Activated B cell treated with CpG ODN at 0.5 μM for 24 hours (primary cell): ENCODE measurements at places on chromosomes 16 and 17.

- DNase-seq, result peak; percentile 34
These were observed 26.2 kb downstream of the ENDOV start for GRCh38 chr17:80441133-80441578.

- no peak for DNase-seq
These were observed 6.1 kb downstream of the OR1A1 start for GRCh38 chr17:3213587-3213986.

DNA sequence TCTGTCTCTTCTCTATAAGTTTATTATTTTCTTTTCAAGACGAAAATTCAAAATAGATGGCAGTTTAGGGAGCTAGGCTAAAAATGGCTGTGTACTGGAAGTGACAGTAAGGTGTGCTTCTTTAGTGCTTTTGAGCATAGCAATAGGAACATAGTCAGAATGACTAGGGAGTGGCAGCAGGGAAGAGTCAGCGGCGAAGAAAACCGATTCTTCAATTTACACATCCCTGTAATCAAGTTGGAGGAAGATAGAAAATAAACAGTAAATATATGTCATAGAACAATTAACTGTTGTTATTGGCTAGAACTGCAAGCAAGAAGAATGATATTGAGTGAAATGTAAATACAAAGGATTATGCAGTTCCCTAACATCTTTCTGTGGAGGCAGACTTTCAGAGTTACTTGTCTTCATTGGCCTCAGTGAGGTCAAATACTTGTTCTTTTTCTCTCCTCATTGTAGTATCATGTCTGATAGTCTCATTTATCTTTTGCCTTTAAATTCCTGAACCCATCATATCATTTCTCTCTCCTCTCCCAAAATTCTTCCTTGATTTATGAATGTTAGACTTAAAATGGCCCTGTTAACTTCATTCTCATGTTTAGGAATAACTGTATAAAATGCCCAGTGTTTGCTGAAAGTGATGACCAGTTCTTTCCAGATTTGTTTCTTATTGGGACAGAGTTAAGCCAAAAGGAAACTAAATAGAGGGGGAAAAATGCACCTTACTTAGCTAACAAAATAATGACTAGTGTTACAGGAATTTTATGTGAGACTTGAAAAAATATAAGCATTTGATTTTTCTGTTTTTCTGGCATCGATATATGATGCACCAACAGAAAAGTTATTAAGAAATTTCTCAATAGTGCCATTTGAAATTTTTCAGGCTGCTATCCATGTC lies 211.4 kb downstream of the BCAS3 start:
- no peak for DNase-seq

DNA sequence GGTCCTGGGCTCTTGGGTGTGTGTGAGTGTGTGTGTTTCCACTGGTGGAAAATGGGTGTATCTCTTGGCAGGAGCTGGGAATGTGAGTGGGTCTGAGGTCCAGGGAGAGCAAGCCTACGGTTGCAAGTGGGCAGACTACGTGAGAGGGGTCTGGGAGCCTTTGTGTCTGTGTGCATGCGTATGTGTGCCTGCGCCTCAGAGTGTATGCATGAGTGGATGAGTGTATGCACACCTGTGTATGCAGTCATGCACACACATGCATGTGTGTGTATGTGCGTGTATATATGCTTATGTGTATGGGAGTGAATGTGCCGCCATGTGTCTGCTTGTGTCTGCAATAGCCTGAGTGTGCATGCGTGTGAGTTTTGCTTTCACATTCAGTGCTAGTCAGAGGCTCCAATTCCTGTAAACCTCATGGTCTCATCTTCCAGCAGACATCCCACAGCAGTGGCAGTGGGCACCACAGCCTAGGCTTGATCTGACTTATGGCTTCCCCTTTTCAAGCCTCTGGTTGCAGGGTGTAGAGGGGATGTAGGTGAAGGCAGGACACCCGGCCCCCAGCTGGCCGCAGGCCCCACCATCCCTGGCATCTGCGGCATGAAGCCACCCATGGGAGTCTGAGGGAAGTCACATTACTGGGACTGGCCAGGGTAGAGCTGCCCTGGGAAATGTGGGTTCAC lies 19.7 kb upstream of the RMI2 start:
- DNase-seq, result no peak

GRCh38 chr17:45906237-45906636 lies 11.9 kb downstream of the MAPT start:
- DNase-seq, result no peak

DNA sequence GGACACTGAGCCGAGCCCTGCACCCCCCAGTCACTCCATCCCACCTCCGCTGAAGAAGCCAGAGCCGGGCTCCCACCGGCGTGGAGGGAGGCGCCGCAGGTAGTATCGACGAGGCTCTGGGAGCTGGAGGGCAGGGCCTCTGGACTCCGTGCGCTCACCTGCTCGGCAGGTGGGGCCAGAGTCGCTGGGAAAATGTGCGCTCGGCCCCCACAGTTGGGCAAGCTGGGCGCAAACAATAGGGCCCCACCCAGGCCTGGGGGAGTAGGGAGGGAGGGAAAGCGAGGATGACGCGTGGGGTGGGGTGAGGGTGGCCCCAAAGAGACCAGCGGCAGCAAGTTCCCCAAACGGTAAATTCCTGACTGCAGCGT lies 668 bp downstream of the JUP start:
- DNase-seq, result peak; percentile 30

DNA sequence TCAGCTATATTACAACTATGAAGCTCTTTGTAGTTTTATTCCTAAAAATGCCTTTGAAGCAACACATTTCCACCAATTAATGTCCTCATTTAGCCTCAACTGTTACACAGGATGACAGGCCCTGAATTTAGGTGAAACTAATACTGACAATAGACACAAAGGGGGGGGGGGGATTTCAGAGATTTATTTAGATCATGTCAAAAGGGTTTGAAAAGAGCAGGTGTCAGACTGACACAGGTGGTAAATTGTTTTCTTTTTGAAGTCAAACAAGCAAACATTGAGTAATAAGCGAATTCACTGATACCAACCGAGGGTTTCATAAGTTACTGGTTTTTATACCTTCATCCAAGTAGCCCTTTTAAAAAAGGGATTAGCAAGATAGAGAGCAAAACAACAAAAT lies 40.8 kb downstream of the KANSL1 start:
- DNase-seq, result no peak

DNA sequence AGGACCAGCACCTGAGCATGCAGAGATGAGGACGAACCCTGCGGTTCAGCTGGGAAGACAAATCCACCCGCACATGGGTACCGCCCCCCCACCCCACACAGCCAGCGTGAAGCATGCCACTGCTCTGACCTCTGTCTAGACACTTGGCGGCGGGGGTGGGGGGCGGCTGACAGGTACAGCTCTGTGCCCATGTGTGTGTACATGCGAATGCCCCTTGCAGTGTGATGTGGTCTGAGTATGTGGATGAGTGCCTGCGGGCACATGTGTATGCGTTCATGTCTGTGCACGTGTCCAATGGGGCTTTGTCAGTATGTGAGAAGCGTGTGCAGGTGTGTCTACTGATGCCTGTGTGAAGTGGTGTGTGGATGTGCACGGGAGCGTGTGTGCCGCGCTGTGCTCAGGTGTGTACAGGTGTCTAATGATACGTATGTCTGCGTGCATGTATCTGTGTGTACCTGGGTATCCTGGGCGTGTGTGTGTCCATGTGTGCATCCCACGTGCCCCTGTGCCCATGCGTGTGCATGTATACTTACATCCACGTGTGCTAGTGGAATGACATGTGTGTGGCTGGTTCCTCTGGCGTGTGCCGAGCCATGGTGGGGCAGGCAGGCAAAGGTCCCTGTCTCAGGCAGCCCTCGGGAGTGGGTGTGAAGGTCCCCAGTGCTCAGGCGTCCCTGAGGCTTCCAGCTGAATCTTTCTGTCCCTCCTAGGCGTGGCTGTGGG lies 636 bp upstream of the RAP1GAP2 start:
- DNase-seq, result no peak

GRCh38 chr17:6244253-6244652 lies 174.1 kb downstream of the WSCD1 start:
- no peak for DNase-seq

- no peak for DNase-seq
These were observed 9.4 kb downstream of the ZNF469 start for GRCh38 chr16:88392111-88392510.

DNA sequence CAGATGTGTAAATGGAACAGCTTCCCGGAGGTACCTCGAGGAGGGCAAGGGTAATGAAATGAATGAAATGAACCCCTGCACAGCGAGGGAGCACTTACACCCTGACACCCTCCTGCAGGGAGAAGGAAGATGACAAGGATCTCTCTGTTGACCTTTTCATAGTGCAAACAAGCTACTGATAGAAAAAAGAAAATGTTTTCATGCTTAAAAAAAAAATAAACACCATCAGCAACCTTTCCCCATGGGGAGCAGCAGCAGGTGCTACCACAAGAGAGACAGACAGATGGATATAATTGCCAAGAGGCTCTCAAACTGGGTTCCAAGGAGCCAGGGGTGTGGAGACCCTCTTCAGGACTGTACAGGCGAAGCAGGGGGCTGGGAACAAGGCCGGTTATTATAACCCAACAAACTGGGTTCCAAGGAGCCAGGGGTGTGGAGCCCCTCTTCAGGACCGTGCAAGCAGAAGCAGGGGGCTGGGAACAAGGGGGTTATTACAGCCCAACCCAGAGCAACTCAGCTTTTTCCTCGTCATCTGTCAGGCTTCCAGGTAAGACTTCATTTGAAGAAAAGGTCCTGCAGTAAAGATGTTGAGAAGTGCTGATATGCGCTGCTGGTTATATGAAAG lies 718 bp upstream of the RPH3AL start:
- DNase-seq, result no peak

DNA sequence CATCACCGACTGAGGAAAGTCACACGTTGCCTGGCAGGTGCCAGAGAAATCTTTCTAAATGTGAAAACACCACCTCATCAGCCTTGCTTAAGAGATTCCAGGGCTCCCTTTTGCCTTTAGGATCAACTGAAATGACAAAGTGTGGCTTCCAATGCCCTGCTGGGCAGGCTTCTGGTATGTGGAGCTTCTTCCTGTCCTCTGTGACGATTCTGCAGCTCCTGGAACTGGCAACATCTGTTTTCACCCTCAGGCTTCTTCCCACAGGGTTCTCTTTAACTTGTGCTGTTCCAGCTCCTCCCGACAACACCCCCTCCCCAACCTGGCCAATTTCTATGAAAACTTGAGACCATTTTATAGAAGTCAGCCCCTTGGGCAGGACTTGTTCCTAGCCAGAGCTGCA lies 4.8 kb upstream of the ZDHHC1 start:
- no peak for DNase-seq

DNA sequence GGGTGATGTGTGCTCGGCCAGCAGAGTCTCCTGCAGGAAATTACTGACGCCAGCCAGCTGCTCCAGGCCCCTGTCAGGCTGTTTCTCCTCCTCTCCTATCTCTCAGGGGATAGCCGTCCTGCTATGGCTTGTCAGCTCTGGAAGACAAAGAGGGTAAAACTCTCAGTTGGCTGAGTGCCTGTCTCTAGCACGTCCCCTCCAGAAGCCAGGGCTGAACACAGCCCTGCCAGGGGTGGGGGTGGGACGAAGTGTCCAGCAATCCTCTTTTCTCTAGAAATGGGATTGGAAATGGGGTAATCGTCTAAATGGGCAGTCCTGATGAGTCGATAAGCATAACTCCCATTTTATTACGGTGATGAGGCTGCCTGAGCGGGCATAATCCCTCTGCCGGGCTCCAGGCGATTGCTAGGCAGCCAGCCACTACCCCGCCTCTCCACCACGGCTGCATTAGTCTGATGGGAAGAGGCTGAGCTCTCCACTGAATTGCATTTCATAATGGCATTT lies 89.1 kb upstream of the GNAO1 start:
- DNase-seq, result no peak

DNA sequence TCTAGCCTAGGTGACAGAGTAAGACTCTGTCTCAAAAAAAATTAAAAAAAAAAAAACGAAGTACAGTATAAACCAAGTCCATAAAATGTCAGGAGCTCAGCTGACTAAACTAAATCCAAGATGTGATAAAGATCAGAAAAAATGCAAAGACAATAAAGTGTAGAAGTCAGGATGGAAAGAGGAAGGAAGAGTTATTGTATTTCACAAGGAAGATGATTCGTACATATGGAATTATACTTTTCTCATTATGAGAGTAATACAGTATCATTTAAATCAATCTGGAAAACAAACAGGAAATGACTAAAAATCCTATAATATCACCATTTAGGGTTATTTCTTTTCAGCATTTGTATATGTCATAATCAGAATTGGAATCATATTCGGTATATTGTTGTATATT lies 11.4 kb upstream of the APOH start:
- DNase-seq, result no peak

GRCh38 chr17:17511293-17511741 lies 15.1 kb upstream of the RASD1 start:
- DNase-seq, result no peak

- DNase-seq, result no peak
These were observed 3.5 kb downstream of the CANT1 start for GRCh38 chr17:79006046-79006445.

DNA sequence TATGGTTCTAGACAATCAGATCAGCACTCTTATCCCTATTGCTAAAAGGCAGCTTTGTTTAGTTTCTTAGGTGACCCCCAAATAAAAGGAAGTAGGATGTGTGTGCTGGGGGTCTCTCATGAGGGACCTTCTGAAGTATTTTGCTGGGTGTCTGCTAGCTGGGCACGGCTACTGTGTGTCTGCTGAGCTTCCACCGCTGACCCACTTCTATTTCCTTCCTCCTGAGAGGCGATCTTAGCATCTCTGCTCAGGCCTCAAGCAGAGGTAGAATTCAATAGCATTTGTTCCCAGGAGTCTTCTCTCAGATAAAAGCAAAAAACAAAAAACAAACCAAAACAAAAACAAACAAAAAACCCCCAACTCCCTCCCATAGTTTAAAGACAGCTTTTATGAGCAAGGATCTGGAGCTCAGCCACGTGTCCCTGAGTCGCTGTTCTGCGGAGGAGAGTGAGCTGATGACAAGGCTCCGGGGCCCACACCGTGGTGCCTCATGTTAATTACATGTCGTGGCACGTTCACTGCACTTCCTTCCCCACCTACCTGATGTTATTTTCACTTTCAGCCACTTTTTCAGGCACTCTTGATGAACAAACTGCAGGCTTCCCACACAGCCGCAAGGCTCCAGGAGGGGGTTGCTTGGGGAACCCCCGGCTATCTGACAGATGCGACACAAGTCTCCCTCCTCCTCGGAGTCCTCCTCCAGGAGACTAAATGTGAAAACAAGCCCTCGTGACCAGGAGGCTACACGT lies 83.5 kb downstream of the MARCHF10 start:
- peak; percentile 46 for DNase-seq
